Adrenal gland (tissue), 19 donors: ENCODE measurements at places on chromosomes 11 and 22. TPM values are rescaled to one million over a fixed set of nuclear protein-coding genes. Genes with fewer than 3 reads are reported as not detected.
A peak's percentile ranks its signal among the peaks of the same experiment; 100 is the strongest.

The C11orf91 gene
- 0.22 TPM for total RNA-seq

DNA sequence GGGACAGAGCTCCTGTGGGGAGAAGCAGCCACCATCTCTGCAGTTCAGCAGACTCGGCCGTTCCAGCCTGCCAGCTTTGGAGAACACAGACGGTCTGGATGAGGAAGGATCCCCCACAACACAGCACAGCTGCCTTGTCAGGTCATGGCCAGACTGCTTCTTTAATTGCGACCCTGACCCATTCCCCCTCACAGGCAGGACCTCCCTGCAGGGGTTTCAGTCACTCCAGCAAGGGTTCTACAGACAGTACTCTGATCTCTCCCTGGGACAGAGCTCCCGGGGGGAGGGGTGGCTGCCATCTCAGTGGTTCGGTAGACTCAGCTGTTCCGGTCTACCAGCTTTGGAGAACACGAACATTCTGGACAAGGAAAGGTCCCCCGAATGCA is 173.5 kb downstream of the TTC28 start:
- DNase-seq = no peak

The ALX4 gene
- total RNA-seq = not detected

DNA sequence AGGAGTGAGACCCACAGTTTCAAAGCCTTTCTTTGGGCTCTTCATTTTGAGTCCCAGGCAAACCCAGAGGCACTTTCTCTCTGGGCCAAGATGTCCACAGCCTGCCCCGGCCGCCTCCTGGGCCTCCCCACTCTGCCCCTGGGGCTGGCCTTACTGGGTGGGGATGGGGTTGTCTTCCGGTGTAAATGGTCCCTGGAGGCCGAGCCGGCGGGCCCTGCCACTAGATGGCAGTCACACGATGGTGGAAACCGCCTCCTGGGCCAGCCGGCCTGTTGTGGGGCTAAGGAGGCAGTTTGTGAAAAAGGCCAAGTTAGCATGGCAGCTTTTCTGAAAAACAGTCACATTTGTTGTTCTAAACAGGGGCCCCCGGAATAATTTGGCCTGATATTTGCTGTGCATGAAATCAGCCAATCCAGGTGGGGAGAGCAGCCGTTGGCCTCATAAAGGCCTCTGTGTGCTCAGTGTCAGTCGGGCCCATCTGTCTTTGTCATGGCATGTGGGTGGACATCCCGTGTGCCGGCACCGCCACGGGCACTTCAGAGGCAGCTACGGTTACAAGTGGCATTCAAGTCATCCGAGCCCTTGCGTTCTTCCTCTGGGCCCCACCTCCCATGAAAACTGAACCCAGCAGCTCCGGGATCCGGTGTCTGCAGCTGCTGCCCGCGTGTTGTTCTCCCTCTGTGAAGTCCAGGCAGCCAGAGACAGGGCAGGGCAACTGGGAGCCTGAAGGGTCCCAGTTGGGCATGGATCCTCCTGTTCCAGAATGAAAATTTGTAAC is 6.5 kb downstream of the MRPL23 start:
- peak; percentile 76 for DNase-seq

DNA sequence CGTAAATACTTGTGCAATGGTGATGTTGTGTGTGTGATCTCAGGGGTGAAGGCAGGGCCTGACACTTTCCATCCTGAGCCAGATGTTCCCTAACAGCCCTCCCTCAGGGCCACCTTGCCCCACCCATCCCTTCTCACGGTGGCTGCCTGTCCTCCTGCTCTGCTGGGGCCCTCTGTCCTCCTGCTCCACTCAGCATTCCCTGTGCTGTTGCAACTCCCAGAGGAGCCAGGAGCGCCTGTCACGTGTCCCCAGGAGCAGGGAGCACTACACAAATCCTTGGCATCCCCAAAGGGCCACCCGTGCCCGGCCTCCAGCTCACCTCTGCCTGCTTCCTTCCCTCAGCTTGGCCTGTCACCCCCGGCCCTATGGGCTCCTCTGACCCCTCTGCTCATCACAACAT is 10.2 kb upstream of the CSNK1E start:
- no peak for DNase-seq

- no peak for DNase-seq
Measured at GRCh38 chr11:73991471-73992006, 8.9 kb upstream of the UCP2 start.
